HEK293T (cell line): ENCODE measurements at places on chromosomes 3 and 15.
A peak's percentile ranks its signal among the peaks of the same experiment; 100 is the strongest.

GRCh38 chr3:28835249-28835648 is 445.6 kb upstream of the RBMS3 start:
- no peak for DNase-seq

- DNase-seq, result peak; percentile 92
These were observed at the start of gene TMEM42 for GRCh38 chr3:44861412-44862225. Gene TMEM42 (plus strand): TSS chr3:44861912. CDS start chr3:44861925, 13 bp downstream.

DNA sequence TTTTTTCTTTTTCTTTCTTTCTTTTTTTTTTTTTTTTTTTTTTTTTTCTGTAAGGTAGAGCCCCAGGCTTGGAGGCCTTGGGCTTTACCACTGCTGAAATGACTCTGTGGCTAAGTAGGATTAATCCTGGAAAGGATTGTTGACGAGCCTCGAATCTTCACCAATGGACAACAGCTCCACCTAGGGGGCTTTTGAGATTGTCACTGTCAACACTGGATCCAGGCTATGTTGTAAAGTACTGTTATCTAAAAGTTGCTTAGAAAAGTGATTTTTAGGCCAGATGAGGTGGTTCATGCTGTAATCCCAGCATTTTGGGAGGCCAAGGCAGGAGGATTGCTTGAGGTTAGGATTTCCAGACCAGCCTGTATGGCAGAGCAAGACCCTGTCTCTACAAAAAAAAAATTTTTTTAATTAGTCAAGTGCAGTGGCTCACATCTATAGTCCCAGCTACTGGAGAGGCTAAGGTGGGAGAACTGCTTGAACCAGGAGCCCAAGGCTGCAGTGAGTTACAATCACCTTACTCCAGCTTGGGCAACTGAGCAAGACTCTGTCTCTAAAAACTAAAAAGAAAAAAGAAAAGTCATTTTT is 41.6 kb downstream of the KLHL18 start:
- DNase-seq, result peak; percentile 76

- DNase-seq, result no peak
These were observed 137.1 kb upstream of the WNT5A start for GRCh38 chr3:55624238-55624637.
